ENCODE measurements at places on chromosomes 16 and 17. TPM values are rescaled to one million over a fixed set of nuclear protein-coding genes. Genes with fewer than 3 reads are reported as not detected.

Gene SNX20
- not detected for total RNA-seq

Gene RARA
- total RNA-seq: 4.9 TPM

Gene PHOSPHO1
- total RNA-seq: 2.6 TPM

Gene TPSG1
- total RNA-seq: not detected

Gene MAP2K6
- total RNA-seq: 32.6 TPM

Gene PRR29
- 2.5 TPM for total RNA-seq

Gene KRT31
- total RNA-seq: not detected

Gene CBX4
- 15.4 TPM for total RNA-seq

Gene EFTUD2
- 86.7 TPM for total RNA-seq

Gene RGS9
- total RNA-seq: 17.7 TPM

Gene MEOX1
- 0.09 TPM for total RNA-seq

Gene SLC5A10
- 0.09 TPM for total RNA-seq

Gene C17orf50
- not detected for total RNA-seq

Gene USP43
- 5.5 TPM for total RNA-seq

Gene TVP23C
- total RNA-seq: 80.8 TPM

Gene ITGAX
- 1.6 TPM for total RNA-seq

Gene ACSM5
- total RNA-seq: 0.73 TPM

Gene PSMD7
- 36.7 TPM for total RNA-seq

Gene KCNJ2
- total RNA-seq: 5.4 TPM

Gene ASGR2
- total RNA-seq: not detected

Gene GTF3C1
- total RNA-seq: 56.7 TPM

Gene HOXB1
- not detected for total RNA-seq

Gene NPIPB9
- total RNA-seq: 8.1 TPM

Gene CPPED1
- 11.2 TPM for total RNA-seq

Gene COX6A2
- not detected for total RNA-seq

Gene TBC1D3B
- total RNA-seq: 3.3 TPM

Gene CHST4
- total RNA-seq: not detected

Gene B4GALNT2
- 0.09 TPM for total RNA-seq

Gene GLIS2
- 3.2 TPM for total RNA-seq

Gene ZG16
- 0.09 TPM for total RNA-seq

Gene KCNH4
- 0.82 TPM for total RNA-seq

Gene ZNHIT3
- 33.4 TPM for total RNA-seq

Gene RBFOX1
- total RNA-seq: 27.6 TPM

Gene NTN3
- total RNA-seq: 2.5 TPM

Gene HBA2
- total RNA-seq: 1,595 TPM

Gene THAP11
- 17.4 TPM for total RNA-seq

Gene ABCC3
- total RNA-seq: 0.82 TPM

Data from cerebellum (tissue), 4 donors.